Stimulated activated CD8-positive, alpha-beta memory T cell treated with anti-CD3 and anti-CD28 coated beads, Interleukin-2, amount 100 ng/mL, for 1 hour (primary cell): ENCODE measurements at places on chromosomes 16 and 17.

GRCh38 chr16:11101695-11102522 is 154.1 kb downstream of the SOCS1 start:
- no peak for DNase-seq

DNA sequence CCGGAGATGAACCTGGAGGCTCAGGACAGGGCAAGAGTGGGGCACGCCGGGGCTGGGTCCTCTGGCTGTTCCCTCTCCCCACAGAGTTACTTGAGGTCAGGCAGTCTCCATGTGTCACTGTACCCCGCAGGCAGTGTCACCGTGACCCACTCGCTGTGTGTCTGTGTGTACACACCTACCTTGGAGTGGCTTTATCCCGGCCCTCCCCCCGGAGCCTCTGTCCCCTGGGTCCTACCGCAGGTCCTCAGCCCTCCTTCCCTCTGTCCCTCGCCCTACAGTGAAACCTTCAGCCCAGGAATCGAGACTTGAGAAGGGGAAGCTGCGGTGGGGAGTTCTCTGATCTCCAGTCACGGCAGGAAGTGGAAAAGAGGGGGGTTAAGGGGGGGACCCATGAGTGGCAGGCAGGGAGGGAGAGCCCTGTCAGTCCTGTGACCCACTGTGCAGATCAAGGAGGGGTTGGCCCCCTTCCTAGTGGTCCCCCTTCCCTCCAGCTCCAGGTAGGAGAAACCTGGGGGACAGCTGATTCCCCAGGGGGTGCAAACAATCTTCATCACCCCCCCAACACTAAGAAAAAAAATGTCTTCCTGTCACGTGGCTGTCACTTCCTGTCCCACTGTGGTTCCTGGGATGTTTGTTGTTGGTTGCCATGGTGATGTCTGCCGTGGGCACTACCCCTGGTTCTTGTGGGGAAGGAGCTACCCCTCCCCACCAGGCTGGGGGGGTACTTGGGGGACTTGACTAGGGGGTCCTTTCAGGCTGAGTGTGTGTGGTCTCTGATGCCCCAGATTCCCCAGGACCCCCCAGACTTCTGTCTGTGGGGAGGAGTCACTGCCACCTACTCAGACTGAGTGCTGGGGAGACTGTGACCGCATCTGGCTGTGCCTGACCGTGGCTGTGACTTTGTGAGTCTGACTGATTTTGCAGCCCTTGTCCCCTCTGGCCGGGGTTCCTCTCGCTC is 13.7 kb downstream of the RARA start:
- peak; percentile 79 for DNase-seq

DNA sequence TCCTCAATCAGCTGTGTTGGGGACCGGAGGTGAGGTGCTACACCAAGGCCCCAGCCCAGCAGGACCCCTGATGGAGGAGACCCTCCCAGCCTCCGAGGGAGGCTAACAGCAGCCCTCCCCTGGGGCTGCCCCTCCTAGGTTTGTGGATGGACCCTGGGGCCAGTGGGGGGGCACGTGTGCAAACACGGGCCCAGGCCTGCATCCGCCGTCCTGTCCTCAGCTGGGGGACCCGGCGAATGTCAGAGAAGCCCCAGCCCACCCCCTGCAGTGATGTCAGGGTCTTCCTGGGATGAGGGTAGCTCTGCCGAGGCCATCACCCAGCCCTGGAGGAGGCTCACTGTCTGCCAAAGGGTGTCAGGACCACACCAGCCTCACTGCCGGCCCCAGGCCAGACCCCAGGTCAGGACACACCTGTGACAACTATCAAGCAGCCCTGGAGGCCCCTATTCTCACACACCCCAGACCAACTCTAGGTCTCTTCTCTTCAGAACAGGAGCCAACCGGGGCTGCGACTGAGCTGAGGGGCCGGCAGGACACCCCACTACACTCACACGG is 26.7 kb downstream of the CEP131 start:
- no peak for DNase-seq

DNA sequence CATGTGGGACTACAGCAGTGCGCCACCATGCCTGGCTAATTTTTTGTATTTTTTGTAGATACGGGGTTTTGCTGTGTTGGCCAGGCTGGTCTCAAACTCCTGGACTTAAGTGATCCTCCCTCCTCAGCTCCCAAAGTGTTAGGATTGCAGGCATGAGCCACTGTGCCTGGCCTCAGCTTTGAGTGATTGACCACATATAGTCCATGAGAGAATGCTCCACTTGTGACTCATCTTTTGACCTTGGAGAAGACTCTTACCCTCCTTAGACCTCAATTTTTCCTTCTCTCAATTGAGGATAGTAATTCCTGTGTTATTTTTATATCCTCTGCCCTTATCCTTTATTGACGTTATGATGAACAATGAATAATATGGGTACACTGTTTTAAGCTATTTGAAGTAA is 30.9 kb upstream of the DUSP14 start:
- DNase-seq = no peak

DNA sequence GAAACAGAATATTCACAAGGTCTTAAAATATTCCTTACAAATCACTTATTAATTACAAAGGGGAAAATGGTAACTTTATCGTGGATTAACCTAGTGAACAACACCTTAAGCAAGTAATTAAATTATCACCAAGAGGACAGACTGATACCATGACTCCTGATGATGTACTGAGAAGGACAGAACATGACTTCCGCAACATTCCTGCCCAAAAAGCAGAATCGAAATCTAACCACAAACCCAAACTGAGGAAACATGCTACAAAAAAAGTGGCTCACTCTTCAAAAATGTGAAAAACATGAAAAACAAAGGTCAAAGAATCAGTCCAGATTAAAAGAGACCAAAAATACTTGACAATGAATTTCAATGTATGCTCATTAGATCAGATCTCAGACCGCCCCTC is 151.5 kb downstream of the AATF start:
- DNase-seq = no peak

DNA sequence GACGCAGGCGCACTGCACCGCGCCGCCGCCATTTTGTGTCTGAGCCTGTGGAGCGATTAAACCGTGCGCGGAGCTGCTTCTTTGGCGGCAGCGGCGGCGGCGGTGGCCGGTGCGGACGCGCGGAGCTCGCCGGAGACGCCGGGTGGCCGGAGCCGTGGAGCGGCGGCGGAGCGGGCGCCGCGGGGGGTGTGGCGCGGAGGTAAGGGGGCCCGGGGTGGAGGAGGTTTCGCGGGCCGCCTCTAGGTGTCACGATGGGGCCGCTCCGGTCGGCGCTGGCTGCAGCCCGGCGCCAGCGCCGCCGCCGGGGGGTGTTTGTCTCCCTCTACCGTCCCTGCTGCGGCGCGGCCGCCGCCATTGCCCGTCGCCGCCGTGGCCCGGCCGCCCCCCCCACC is at the start of gene CTCF:
Gene CTCF, plus strand, starts transcription at position 1 of the 392 bp plus-strand sequence. CDS start 48,307 bp downstream, outside the sequence.
- peak; percentile 67 for DNase-seq

DNA sequence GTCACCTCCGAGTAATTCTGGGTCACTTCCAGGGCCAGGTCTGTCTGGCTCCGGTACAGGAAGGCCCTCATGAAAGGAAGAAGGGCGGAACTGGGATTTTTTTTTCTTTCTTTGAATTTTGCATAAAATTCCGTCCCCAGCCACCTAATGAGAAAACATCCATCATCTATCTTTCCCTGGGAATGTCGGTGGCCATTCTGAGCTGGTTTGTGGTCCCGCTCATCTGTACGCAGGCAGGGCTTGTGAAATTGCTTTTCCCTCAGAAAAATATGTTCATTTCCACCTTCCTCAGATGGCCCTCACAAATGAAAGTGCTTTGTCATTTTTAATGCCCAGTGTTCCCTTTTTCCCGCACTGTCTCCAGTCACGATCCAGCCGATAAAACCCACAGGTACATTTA is 353.0 kb upstream of the ZFHX3 start:
- DNase-seq = no peak

DNA sequence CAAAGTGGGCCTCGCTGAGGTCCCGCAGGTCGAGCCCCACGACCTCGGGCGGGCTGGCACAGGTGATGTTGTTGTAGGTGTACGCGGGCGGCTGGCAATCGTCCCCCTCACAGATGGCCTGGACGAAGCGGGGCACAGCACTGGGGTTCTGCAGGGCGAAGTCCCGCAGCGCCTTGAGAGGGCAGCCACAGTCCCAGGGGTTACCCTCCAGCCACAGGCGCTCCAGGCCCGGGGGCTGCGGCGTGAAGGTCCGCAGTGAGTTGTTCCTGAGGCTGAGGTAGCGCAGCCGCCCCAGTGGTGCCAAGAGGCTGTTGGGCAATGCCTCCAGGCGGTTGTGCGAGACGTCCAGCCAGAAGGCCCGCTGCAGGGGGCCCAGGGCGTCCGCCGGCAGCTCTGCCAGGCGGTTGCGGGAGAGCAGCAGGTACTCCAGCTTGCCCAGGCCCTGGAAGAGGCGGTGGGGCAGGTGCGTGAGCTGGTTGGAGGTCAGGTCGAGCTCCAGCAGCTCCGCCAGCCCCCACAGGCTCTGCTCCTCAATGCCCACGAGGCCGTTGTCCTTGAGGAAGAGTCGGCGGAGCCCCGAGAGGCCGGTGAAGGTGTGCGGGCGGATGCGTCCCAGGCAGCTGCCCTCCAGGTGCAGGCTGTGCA is 2.8 kb downstream of the IGFALS start:
- no peak for DNase-seq
